ENCODE measurements at places on chromosomes 6 and 20. TPM values are rescaled to one million over a fixed set of nuclear protein-coding genes. Genes with fewer than 3 reads are reported as not detected.

DNA sequence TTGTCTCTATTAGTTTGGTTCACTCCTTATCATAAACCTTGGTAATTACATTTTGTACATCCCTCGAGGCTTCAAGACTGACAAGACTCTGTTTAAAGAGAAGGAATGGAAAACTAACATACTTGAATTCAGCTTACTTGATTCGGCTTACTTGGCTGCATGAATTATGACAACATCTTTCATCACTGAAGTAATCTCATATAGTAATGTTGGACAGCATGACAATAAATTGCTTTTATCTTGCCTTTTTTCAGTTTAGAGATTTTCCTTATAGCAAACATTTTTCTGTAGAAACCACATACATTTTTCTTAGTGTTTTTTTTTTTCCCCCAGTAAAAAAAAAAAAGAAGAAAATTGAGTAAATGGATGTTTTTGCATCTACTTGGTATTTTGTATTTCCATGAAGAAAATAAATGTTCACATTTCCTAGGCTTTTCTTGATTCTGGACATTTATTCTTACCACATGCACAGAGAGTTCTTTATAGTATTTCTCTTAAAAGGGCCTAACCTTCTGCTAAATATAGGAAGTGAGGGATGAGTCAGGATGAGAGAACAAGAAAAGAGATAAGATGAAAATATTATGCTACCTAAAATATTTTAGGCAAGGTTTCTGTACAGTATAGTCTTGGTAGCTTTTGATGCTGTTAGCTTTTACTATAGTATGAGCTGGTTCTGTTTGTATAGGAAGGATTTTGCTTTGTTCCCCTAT, 101.0 kb upstream of the HDGFL1 start:
- no peak for DNase-seq

GRCh38 chr6:52503323-52503747, 73.5 kb downstream of the TRAM2 start:
- no peak for DNase-seq

GRCh38 chr20:14470977-14471661, 133.7 kb upstream of the FLRT3 start:
- DNase-seq = no peak

Gene DNAH8
- total RNA-seq = 0.08 TPM

DNA sequence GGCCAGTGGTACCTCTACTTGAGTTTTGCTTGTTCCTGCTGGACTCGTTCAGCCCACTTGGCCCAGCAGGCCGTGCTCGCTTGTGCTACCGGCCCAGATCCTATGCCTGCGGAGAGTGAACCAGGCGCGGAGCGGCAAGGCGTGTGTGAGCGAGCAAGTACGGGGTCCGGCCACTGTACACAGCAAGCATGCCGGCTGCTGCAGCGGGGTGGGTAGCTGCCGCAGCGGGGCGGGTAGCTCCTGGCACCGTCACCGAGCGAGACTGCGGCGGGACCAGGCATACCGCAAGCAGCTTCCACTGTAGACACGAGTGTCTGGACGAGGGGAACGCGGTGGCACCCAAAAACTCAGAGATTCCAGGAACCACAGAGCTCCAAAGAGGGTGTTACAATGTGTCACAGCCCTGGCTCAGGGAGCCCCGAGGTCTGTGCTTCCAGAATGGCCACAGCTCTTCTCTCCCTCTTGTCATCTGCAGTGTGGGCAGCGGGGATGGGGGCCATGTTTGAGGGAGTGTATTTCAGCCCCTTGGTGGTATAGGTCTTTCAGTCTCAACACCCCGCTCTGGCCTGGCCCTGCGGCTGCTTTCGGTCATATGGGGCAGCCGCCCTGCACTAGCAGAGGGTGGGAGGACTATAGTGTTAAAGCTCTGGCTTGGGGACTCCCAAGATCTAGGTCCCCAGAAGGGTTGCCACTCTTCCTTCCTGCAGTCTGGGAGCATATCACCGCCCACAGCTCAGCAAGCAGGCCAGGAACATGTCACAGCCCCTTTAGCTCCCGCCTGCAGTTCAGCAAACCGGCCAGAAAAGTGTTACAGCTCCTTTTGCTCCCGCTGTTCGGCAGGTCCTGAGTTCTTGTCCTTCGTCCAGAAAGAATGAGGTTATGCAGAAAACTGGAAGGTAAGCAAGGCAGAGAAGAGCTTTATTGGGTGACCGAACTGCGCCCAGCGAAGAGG, 6.1 kb upstream of the RWDD1 start:
- peak; percentile 22 for DNase-seq

Gene KCNK15
- total RNA-seq = 0.31 TPM

Gene NKAPL
- total RNA-seq = 0.64 TPM

DNA sequence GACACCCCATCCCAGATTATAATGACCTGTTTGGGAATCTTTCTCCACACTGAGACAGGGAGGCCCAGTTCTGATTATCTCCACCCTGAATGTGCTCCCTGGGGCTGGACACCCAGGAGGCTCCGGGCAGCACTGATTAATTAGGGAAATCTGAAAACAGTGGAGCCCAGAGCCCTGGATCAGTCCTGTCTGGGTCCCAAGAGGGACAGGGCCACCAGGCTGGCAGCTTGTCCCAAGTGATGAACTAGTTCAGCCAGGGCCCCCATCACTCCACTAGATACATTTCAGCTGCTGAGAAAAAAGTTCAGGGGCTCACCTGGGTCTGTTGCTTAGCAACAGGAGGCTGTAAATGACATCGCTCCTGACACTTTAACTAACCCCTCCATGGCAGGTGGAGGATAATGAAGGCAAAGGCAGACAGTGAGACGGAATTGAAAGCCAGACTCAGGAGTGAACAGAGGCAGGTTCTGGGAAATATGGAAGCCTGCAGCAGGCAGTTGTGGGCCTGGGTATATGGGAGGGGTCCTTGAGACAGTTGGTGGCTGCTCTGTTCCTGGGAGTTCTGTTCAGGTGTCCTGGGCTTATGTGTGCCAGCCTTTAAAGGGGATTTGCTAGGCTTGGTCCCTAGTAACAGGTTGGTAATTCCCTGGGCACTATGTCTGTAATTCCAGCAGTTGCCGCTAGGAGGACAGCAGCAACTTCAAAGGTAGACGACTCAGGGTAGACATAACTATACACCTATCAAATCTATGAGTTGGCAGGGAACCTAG, 78.3 kb upstream of the CTNNBL1 start:
- DNase-seq = peak; percentile 27

Gene TPBG
- total RNA-seq = not detected

GRCh38 chr6:150759483-150759882, 106.0 kb upstream of the MTHFD1L start:
- DNase-seq = no peak

- no peak for DNase-seq
Observed at GRCh38 chr6:81906041-81906440, 153.6 kb upstream of the TENT5A start.

Gene PTCHD4
- total RNA-seq = not detected

Gene FGD2
- total RNA-seq = 1.8 TPM

DNA sequence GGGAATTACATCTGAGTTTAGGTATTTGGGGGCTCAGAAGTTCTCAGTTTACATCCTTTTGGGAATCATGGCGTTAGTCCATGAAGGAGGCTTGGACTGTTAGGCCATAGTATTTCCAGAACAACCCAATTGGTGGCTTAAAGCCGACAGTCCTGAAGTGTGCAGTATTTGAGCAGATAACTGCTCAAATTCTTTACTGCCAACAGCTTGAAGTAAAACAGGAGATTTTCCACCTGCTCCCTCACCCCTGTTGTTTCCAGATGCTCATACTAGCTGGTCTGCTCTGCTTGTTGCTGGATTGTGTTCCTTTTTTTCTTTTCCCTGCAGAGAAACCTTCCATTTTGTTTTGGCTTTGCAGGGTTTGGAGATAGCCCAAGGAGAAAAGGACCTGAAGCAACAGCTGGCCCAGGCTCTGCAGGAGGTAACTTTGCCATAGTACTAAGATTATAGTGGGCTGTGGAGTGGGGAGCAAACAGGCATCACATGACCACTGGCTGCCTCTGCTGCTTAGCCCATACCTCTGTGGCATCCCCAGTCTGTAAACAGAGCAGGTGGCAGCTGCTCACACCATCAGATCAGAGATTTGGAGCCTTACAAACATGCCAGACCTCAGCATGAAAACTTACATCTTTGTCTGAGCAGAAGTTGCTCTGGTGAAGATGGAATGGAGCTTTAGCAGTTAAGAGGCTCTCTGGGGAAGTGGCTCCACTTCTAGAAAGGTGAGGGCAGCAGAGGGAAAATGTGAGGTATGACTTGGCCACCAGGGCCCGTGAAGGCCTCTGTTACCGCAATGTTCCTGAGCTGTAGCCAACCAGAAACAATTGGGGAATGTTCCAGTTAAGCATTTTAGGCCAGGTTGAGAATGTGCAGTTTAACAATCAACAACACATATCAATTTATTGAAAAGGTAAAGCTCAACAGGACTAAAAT, 17.6 kb downstream of the RNF8 start:
- no peak for DNase-seq

GRCh38 chr20:21234324-21234723, 68.8 kb upstream of the XRN2 start:
- no peak for DNase-seq

- no peak for DNase-seq
Observed at GRCh38 chr6:119446609-119447008, 97.0 kb upstream of the MAN1A1 start.

- DNase-seq = no peak
Observed at GRCh38 chr20:19881080-19881840, 123.2 kb downstream of the RIN2 start.

DNA sequence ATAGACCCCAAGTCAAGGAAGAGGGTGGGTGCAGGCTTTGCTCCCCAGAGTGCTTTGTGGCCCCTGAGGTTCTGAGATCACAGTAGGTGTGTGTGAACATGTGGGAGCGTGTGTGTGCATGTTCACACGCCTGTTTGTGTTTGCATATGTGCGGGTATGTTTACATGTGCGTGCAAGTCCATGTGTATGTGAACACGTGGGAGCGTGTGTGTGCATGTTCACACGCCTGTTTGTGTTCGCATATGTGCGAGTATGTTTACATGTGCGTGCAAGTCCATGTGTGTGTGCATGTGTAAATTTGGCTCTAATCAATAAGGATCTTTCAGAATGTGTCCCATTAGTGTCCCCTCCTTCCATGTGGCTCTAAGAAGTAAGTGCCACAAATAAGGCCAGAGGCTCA, 41.4 kb upstream of the PCMTD2 start:
- DNase-seq = no peak

DNA sequence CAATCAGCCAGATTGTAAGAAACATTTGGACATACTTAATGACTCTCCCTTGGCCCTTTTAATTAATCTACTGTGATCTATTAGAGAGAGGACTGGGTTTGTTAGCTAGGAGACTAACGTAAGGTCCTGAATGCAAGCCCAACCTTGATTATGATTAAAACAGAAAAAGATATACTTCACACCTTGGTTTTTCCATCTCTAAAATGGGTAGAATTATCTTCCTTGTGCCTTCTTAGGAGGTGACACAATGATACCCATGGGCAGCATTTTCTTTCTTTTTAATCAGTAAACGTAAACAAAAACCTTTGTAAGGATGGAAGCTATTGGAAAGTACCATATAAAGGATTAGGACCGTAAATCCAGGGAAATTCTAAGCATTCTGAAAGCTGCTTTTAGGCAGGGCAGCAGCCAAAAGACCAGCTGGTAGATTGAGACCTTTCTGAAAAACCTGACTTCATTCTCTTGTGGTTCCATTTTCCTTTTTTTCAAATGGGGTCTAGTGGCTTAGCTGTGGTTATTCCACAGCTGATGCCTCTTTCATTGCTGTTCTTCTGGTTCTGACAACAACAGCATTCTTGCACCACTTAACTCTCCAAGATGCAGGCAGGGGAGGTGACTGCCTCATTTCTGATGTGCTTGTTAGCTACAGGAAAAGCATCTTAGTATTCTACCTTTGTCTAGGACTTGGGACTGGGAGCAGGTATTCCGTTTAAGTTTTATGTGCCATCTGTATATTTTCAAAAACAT, 27.4 kb downstream of the RREB1 start:
- no peak for DNase-seq

Gene TEAD3
- 0.60 TPM for total RNA-seq

DNA sequence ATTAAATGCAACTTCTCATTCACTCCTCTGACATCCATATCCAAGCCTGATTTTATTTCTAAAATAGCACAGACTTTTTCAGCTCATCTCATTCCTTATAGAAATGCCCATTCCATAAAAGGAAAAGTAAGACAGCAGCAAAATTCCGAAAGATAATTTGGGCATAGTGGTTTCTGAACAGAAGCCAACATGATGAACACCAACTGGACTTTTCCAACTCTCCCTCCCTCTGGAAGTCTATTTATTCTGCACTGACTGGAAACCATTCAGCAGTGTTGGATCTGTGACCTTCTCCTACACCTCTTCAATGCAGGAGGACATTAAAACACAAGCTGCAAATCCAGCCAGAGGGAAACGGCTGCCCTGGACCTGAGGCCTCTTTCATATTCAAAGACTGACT, 306.2 kb upstream of the NT5E start:
- no peak for DNase-seq

GRCh38 chr6:2563635-2564034, 187.1 kb downstream of the MYLK4 start:
- peak; percentile 14 for DNase-seq

Gene ETV7
- 2.8 TPM for total RNA-seq

DNA sequence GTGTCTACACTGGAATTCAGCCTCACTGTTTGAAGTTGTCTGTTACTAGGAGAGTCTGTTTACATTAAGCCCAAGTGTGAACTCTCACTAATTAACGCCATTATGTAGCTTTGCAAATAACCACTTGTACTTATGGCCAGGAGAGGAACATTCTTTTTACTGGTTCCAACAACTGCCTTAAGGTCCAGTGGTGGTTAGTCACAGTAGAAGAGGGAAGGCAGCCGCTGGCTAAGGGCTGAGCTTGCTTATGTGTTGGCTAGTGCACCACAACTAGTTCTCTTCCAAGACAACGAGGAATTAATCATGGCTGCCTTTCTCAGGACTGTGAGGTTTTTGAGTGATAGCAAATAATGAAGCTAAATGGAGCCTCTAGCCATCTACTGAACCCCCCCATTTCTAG, 14.9 kb upstream of the SLC22A23 start:
- DNase-seq = no peak

- DNase-seq = no peak
Observed at GRCh38 chr6:162728706-162729105, 932 bp downstream of the PACRG start.

DNA sequence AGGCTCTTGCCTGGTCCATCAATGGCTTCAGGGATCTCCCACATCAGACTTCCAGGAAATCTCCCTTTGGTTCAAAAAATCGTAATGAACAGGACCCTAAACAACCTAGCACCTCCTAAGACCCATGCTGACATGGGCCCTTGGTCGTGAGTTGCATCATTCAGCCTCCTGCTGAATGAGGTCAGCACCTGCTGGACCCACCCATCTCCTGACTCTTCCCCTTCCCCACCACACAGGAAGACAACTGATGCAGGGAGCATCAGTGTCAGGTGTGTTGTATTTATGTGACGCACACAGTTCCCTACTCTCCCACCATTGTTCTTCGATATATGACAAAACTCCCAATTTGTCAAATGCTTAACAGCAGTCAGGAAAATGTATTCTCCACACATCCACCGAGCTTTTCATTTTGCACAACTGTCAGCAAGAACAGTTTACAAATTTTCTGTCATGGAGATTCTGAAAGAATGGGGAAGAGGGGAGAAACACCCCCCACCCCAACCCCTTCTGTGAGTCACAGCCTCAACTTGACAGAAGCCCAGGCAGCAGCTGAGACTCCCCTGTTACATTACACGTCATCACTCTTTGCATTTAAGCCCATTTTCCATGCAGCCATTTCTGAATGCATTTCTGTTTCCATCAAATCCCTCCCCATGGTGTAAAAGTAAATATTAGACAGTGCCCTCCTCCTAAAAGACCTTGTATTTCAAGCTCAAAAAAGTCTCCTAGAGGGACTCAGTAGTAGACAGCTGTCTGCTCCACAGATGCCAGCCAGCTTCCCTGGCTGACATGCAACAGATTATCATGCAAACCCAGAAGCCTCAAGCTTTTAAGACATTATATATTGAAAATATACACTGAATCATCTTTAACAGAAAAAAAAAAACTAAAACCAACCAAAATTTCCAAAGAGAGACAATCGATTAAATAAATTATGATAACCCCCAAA, 577.5 kb downstream of the PTPRT start:
- DNase-seq = no peak
